ENCODE measurements at places on chromosomes 11 and 22.

DNA sequence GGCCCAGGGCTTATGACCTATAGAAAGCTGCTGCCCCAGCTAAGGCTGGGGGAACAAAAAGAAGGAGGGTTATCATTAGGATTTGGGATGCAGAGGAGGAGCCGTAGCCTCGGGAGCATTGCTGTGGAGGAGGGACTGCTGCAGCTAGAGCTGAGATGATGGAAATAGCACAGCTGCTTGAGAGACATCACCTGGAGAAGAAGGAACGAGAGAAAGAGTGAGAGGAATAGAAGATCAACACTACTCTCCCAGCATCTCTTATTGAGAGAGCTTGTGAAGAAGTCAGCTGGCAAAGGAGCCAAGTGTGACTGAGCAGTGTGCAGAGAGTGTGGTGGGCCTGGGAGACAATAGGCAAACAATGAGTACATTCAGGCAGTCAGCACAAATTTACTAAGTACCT, 100.7 kb upstream of the PLET1 start:
- no peak for DNase-seq

DNA sequence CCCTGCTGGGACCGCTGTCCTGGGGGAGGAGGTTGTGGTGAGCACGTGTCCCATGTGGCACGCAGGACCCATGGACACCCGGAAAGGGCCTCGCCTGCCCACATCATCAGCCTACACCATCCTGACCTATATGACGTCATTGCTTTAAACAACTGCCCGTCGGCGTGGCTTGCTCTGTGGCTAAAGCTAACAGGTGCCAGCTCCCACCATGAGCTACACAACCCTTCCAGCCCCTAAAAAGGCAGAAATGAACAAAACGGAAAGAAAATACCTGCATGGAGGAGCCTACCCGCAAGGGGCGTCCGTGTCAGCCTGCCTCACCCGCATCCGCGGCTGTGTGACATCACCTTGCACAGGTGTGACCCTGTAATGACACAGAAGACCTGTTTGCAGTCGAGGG, 481.8 kb downstream of the BRD1 start:
- no peak for DNase-seq

GRCh38 chr11:44418456-44418830, 108.5 kb upstream of the ALX4 start:
- no peak for DNase-seq

DNA sequence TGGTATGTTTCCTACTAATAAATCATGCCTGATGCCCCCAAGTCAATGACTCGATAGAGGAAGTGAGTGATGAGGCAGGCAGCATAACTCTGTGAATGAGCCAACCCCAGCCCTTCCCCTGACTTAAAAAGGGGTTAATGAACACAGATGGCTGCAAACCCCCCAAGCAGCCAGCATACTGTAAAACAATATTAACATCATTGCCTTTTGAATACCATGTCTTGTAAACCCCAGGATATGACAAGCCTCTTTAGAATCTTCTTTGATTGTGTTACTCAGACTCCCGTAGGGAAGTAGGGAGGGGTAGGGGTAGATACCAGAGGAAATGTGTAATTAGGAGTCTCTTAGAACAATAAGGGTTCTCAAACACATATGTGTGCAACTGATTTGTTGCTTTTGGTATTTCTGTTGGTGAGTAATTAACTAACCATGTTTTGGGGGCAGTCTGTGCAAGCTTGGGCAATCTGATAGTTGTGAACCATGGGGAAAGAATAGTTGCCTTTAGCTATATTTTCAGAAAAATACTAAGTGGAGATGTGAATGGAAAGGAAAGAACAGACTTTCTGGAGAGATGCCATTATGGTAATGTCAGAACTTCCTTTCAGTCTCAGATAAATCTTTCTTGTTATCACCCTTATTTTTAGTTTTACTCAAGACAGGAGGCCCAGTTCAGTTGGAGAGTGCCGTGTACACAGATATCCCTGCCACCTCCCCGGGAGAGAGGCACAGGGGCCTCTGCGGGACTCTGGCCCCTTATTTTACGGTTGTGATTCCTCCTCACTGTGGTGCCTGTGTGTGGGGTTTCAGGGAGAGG, 701.8 kb downstream of the NTM start:
- DNase-seq, result no peak
